ENCODE measurements at places on chromosomes 7 and 10.

- DNase-seq = no peak
These were observed 443 bp downstream of the RNF32 start for GRCh38 chr7:156640949-156641485.

- DNase-seq = no peak
These were observed 202.3 kb upstream of the KCTD7 start for GRCh38 chr7:66426332-66426731.

DNA sequence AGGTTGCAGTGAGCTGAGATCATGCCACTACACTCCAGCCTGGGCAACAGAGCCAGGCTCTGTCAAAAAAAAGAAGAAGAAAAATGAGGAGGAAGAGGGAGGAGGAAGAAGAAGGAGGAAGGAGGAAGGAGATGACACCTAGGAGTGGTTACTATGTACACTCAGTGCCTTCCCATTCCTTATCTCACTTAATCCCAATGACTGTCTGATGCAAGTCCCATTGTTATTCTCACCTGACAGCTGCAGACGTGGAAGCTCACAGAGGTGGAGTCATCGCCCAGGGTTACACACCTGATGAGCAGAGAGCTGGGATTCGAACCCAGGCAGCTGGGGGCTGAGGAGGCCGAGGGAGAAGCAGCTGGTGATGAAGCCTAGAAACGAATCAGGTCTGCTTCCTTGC is 258.8 kb downstream of the SNX10 start:
- DNase-seq = no peak

DNA sequence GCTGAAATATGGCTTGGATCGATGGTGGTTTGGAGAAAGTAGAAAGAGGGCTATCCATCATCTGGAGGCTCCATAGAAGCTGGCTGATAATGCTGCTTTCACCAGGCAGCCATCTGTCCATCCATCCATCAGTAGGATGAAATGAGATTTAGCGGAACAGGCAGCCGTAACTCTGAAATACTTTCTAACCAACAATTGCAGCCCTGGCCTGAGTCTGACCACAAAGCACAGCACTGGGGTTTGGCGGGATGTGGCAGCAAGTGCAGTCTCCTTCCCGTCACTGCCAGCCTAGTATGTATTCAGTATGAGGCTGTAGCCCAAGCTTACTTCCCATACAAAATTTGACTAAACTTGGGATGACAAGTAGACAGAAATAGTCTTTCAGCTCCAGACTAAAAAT is 38.0 kb downstream of the R3HCC1L start:
- DNase-seq = no peak

- DNase-seq = no peak
These were observed 63.3 kb downstream of the RASGEF1A start for GRCh38 chr10:43203448-43204041.
